Progenitor cell of endocrine pancreas (in vitro differentiated cells): ENCODE measurements at places on chromosomes 2 and 18. TPM values are rescaled to one million over a fixed set of nuclear protein-coding genes. Genes with fewer than 3 reads are reported as not detected.

DNA sequence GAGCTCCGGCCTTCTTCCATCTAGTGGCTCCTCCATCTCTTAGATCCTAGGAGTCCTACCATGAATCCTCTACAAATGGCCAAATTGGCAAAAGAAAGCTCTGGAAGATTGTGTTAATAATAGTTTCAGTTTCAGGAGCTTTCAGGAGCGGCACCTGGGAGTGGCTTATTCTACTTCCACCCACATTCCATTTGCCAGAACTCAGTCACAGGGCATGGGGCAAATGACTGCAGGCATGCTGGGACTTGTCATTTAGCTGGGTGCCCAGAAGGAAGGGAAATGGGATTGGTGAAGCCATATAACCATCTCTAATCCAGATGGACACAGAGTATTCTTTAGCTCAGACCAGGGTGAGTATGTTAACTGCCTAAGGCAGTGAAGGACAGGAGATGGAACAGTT, 3.6 kb upstream of the LRATD1 start:
- DNase-seq = no peak

DNA sequence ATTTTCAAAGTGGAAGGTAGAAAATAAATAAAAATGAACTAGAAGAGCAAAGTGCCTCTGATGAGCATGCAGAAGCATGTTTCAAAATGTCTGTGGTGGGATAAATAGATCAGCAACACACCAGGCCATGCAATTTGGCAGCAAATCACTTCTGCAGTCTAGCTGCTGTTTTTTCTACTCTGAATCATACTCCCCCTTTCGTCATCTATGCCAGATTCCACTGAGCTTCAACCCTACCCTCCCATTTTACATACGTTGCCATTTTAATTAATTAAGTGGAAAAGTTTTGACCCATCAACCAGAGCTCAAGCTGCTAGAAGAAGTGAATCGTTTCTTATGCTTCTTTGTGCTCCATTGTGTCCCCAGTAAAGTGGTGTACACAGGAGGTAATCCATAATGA, 79.3 kb downstream of the NRXN1 start:
- DNase-seq = no peak

DNA sequence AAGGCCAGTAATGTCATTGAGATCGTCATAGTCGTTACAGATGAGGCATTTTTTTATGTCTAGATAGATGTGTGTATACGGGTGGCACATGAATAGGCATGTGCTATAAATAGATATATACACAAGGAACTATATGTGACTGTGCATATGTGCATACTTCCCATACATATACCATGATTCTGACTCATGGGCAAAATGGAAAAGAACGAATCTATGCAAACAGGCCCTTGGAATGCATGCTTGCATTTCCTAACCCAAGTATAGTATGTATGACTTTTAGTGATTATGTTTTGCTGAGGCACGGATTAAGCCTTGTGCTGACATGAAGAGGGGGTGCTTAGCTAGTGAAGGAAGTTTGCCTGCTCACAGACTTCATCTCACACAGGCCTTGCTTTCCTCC, 111.7 kb downstream of the BCL11A start:
- no peak for DNase-seq

GALNT14 gene
- 0.91 and 1.2 TPM in 2 replicates for total RNA-seq

CNDP1 gene
- 0.29 and 0.38 TPM in 2 replicates for total RNA-seq
